ENCODE measurements at places on chromosomes 12 and 14.
A peak's percentile ranks its signal among the peaks of the same experiment; 100 is the strongest.

GRCh38 chr12:122312926-122313325, 46.6 kb upstream of the VPS33A start:
- DNase-seq: peak; percentile 83

GRCh38 chr12:26724309-26724702, 108.7 kb downstream of the ITPR2 start:
- no peak for DNase-seq

- DNase-seq: no peak
Measured at GRCh38 chr12:6364044-6364374, 11.4 kb downstream of the SCNN1A start.

- no peak for DNase-seq
Measured at GRCh38 chr14:102973706-102974285, 51.3 kb downstream of the AMN start.

- DNase-seq: no peak
Measured at GRCh38 chr12:85138833-85139232, 102.7 kb downstream of the LRRIQ1 start.

DNA sequence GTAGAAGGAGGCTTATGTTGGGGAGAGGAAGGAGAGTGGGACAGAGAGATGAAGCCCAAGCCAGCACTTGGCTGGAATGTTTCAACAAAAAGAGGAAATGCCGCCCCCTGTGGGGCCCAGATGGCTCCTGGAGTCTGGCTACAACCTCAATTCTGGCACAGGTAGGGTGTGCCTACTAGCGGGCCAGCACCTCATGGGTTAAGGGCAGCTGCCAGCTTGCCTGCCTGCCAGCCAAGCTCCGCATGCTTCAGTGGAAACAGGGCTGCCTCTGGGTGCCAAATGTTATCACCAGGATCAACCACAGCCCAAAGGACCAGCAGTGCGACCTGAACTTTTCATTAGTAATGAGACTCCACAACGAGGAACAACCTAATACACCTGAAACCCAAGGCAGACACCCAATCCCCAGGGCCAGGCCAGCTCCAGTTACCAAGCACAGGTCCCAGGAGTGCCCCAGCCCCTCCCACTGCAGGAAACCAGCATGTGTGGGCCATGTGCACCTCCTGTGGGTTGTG, 11.3 kb downstream of the RAB15 start:
- DNase-seq: peak; percentile 24

GRCh38 chr12:48110691-48111311, 4.9 kb upstream of the SENP1 start:
- DNase-seq: no peak

DNA sequence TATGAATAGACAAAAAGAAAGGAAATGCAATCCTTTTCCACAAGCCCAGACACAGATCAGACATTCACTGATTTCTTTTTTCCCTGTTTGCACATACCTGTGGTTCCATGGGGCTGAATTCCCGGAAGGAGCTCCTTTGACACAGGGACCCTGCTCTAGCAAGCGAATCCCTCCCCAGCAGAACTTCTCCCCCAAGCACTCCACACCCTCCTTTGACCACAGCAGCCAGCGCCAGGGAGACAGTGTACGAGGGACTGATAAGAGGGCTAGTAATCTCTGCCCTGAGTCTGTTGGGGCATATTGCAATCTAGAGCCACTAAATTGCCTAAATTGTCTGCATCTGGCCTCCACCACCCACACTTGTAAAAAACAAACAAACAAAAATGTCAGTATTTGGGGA, 83.4 kb upstream of the NTF3 start:
- peak; percentile 10 for DNase-seq

GRCh38 chr12:82666830-82667229, 19.9 kb upstream of the TMTC2 start:
- no peak for DNase-seq

- DNase-seq: no peak
Measured at GRCh38 chr12:88388566-88389540, 191.4 kb downstream of the KITLG start.

DNA sequence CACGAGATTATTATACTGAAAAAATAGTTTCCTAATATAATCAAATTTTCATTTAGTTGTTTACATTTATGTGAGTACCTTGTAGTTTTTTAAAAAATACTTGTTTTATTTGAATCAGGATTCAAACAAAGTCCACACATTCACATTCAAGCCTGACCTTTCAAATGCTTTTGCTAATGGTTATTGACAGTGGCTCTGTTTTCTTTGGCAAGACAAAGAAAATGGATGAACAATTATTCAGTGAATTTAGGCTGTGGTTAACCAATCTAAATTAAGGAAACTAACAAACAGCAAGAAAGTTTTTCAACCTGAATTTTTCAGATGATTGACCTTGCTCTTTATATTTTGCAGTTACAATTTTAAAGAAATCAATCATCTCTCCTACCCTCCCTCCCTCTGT, 9.7 kb downstream of the SLC4A8 start:
- DNase-seq: peak; percentile 42

DNA sequence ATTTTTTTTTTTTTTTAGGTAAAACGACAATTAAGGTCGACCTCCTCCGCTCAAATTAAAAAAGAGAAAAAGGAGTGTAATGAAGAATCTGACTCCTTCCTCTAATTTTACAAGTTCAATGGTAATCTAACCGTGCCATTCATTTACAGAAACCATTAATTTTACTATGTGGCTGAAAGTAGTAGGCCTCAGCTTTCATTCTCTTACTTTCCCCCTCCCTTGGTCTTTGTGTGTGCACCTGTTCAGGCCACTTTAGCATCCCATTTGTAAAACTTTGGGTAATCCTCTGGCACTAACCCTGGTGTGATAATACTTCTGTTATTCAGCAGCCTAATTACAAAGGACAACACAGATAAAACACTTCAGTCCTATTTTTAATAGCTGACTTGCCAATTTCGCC, 128.1 kb downstream of the ASCL1 start:
- DNase-seq: no peak

GRCh38 chr12:46725332-46725731, 100.5 kb downstream of the SLC38A4 start:
- DNase-seq: no peak

GRCh38 chr14:65676361-65677014, 264.0 kb downstream of the FUT8 start:
- DNase-seq: no peak

- DNase-seq: peak; percentile 42
Measured at GRCh38 chr12:40515041-40515816, 177.0 kb upstream of the CNTN1 start.

- no peak for DNase-seq
Measured at GRCh38 chr12:39610436-39611025, 9.1 kb downstream of the ABCD2 start.

GRCh38 chr12:58026897-58027891, 85.8 kb downstream of the ATP23 start:
- DNase-seq: peak; percentile 81

GRCh38 chr12:132389026-132389425, 59.6 kb upstream of the GALNT9 start:
- DNase-seq: no peak

- no peak for DNase-seq
Measured at GRCh38 chr14:89619596-89619995, 202.6 kb upstream of the FOXN3 start.

- DNase-seq: no peak
Measured at GRCh38 chr12:112239881-112240280, 114.5 kb downstream of the TRAFD1 start.

DNA sequence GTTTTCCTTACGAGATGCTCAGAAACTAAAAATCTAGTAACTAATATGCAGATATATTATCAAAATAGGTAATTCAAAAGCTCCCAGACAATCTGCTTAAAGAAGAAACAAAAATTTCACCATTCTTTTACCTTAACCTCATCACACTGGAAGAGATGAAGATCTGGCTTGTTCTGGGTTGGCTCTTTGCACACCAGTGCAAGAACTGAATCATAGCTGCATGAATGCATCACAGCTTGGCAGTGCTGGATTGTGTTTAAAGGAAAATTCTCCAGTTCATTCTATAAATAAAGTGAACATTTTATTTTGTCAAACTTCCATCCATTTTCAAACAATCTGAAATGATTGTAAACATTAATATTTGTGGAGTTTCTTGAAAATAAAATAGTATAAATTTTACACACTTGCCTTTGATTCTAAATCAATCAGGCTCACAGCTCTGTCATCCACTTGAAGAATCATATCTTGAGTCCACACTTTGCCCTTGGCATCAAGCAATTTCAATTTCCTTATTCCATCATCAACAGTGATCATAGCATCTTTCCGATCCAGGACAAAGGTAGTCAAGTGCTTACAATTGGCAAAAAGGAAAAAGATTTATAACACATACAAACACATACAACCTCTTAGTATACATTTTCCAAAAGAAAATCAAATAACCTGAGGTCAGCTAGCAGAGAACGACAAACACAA, 119.8 kb downstream of the EPS8 start:
- peak; percentile 48 for DNase-seq

GRCh38 chr12:19194963-19195362, 65.4 kb downstream of the PLEKHA5 start:
- DNase-seq: no peak

DNA sequence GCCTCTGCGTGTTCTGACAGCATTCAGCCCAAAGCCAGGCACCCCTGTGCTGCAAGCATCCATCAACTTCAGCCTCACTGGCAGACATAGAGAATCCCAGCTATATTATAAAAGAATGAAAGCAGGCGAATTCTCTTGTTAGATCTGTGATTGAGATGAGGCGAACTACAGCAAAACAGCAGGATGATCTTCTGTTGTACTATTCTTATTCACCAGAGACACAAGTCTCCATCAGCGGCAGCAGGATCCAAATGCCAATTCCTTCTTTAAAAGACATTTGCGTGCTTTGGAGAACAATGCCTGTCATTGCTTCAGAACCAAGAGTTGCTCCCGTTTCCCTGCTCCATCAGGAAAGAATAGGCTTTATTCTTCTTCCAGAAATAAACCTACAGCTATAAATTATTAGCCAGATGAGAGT, 188.9 kb downstream of the SLC41A2 start:
- DNase-seq: no peak

DNA sequence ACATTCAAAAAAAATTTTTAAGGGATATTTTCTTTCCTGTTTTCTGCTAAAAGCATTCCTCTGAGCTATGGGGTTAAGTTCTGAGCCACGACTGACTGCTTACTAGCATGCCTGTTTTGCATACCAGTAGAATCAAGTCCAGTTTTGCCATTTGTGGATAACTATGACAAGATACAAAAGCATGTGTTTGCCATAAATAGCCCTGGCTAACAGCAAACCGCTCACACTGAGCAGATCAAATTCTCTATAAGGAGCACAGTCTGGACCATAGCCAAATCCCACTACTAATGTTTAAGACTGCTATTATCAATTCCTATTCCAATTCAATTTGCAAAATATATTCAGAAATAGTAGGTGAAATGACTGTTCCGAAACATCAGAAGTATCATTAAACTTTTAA, 3.2 kb downstream of the CFL2 start:
- DNase-seq: peak; percentile 61

- peak; percentile 55 for DNase-seq
Measured at GRCh38 chr12:121793440-121793837, at the start of gene RHOF. RHOF (minus strand) TSS chr12:121793688; CDS start chr12:121793633, 55 bp downstream.

DNA sequence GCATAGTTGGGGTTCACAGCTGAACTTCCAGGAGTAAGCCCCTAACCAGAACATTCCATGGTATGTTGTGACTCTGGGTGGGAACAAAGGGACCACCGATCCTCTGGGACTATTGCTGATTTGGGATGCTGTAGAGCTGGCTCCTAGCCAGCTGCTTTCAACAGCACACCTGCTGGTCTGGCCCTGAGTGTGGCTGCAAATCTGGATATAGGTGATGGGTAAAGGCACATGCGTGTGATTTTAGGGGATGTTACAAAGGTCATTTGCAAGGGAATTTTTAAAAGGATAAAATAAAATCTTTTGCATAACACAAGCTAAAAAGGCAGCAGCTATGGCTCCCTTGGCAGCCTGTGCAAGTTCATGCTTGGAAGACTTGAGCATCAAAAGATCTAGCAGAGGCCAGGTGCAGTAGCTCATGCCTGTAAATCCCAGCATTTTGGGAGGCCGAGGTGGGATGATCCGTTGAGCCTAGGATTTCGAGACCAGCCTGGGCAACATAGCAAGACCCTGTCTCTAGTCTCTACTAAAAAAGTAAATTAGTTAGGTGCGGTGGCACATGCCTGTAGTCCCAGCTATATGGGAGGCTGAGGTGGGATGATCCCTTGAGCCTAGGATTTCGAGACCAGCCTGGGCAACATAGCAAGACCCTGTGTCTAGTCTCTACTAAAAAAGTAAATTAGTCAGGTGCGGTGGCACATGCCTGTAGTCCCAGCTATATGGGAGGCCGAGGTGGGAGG, 1.6 kb downstream of the ALDH2 start:
- no peak for DNase-seq

GRCh38 chr14:87196436-87196835, 796.5 kb downstream of the GALC start:
- no peak for DNase-seq

GRCh38 chr12:105954951-105955931, 183.5 kb downstream of the NUAK1 start:
- peak; percentile 21 for DNase-seq

DNA sequence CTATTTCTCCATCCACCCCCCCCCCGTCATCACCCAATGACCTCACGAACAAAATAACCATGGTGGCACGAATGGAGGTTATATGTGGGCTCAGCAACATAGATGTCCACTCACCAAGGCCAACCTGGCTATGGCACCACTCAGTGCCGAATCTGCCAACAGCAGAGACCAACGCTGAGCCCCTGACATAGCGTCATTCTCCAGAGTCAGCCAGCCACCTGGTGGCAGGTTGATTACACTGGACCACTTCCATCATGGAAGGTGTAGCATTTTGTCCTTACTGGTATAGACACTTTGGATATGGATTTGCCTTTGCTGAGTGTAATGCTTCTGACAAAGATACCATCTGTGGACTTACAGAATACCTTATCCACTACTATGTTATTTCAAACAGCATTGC, 24.2 kb upstream of the DYRK2 start:
- no peak for DNase-seq

DNA sequence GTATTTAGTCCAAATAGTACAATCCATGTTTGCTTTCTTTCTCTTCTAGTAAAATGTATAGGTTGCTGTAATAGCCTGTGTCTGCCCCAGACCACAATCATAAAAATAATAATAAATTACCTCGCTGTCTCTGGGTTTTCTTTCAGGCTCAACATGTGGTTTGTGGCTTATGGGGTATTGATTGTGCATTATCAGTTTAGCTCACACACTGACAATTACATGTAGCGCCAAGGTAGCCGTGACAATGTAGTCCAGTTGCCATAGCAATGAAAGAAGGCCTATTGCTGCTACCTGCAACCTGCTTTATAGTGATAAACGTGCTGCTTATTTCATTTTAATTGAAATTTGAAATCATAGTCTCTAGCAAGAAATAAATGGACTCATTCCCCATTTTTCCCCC, 1009.8 kb downstream of the NRXN3 start:
- DNase-seq: no peak

DNA sequence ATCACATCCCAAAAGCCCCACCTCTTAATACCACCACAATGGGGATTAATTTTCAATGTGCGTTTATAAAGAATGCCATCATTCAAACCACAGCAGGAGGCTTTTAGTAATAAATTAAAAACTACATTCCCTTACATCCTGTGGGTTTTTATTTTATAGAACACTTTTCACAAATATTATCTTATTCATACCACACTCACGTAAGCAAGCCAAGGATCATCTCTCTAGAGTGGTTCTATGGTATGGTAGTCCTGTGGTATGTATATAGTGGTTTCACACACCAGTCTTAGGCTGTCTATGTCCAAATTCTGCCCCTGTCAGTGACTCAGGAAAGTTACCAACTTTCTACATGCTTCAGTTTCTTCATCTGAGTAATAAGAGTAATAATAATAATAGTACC, 100.2 kb downstream of the GALC start:
- no peak for DNase-seq

Data from astrocyte of the hippocampus (primary cell).